ENCODE measurements at places on chromosomes 12 and 14.

DNA sequence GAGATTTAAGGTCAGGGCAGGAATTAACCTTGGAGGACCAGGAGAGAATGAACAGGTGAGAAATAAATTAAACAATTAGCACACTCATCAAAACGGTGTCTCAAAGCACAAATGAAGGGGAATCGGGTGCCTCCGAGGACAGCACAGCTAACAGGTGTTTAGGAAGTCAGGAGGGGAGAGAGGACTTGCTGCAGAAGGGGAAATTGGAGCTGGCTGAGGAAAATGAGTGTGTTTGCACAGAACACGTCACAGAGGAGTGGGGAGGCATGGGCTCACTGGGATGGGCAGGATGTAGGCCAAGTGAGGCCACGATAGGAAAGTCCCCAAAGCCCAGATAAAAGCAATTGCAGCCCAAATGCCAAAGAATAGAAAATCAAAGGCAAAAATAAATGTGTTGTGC lies 121.7 kb downstream of the ZNF664 start:
- DNase-seq, result no peak

DNA sequence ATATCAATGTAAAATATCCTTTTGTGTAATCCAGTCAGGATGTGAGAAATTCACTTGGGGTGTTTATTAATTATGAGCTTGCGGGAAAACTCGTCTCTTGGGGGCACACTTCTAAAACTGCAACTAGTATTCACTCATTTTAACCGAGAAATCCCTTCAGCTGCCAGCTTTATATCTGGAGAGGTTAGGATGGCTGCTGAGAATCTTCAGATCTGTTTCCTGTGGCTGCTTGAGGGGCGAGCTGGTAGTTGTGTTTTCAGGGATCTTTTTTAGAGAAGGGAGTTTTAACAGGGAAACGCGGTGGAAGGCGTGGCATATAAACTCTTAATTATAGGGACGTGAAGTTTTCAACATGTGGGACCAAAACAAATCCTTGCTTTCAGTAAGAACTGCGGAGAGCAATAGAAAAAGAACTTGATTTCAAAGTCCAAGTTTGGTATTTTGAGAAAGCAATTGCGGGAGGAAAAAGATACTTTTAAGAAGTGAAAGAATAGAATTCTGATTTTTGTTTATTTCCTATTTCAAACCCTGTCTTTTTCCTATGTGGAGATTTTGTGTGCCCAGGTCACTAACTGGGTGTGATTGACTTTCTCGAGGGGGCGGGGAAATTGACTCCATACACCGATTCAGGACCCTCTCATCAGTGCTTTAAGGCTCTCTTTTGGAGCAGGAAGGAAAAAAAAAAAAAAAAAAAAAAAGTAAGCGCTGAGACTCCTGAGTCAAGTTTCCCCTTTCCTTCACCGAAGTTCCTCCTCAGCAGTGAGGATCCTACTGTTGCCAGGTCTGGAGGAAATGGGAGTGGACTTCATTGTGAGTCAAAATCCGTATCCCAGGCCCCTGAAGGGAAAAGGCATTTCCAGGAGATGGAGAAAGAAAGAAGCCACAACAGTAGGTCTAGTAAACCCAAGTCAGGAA lies 1.1 kb downstream of the PPFIBP1 start:
- no peak for DNase-seq

GRCh38 chr12:52423035-52423434 lies 11.1 kb downstream of the KRT75 start:
- no peak for DNase-seq

DNA sequence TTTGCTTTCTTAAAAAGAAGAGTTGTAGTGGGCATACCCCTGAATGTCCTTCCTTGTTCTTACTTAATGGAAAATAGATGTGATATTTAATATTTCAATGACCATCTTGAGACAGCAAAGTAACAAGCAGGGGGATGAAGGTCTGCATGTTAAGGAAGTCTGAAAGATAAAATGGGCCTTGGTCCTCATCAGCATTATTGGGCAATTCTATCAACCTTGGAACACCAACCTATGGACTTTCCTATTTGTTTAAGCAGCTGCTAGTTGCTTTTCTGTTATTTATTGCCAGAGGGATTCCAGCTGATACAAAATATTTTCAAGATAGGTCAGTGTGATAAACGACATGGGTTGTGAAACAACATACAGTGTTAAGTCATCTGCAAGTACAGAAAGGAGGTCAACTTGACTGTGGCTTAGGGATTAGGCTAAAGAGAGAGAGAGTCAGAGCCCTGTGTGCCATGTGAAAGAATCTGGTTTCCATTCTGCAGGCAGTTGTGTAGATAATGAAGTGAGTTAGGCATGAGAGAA lies 16.4 kb upstream of the A2M start:
- DNase-seq, result no peak

All from stimulated activated CD8-positive, alpha-beta memory T cell treated with anti-CD3 and anti-CD28 coated beads, Interleukin-7, amount 100 ng/mL, for 4 hours (primary cell).